ENCODE measurements at places on chromosomes 13 and 19. TPM values are rescaled to one million over a fixed set of nuclear protein-coding genes. Genes with fewer than 3 reads are reported as not detected.

CEACAM8 gene
- total RNA-seq: 0.04 TPM

OR7A5 gene
- total RNA-seq: not detected

IGFL2 gene
- total RNA-seq: 0.09 TPM

LILRA1 gene
- total RNA-seq: 0.31 TPM

HTR2A gene
- total RNA-seq: 0.18 TPM

KIR3DL1 gene
- total RNA-seq: not detected

GRIK5 gene
- 1.3 TPM for total RNA-seq

C19orf85 gene
- not detected for total RNA-seq

SOX1 gene
- 0.04 TPM for total RNA-seq

BBC3 gene
- 2.9 TPM for total RNA-seq

MBD3L2 gene
- total RNA-seq: not detected

IER2 gene
- 18.2 TPM for total RNA-seq

MAP1S gene
- total RNA-seq: 14.1 TPM

UHRF1 gene
- total RNA-seq: 19.2 TPM

CD33 gene
- 2.3 TPM for total RNA-seq

CLEC11A gene
- total RNA-seq: 35.2 TPM

PRSS57 gene
- total RNA-seq: 0.04 TPM

CACNG8 gene
- 0.09 TPM for total RNA-seq

ZNF724 gene
- 6.6 TPM for total RNA-seq

KIR2DL3 gene
- not detected for total RNA-seq

CSNK1G2 gene
- total RNA-seq: 33.2 TPM

IL4I1 gene
- 0.53 TPM for total RNA-seq

PMIS2 gene
- total RNA-seq: not detected

ZNF552 gene
- total RNA-seq: 5.5 TPM

RCBTB1 gene
- 10.8 TPM for total RNA-seq

IL17D gene
- 17.6 TPM for total RNA-seq

SHD gene
- total RNA-seq: 40.1 TPM
